ENCODE measurements at places on chromosomes 7 and 10.

DNA sequence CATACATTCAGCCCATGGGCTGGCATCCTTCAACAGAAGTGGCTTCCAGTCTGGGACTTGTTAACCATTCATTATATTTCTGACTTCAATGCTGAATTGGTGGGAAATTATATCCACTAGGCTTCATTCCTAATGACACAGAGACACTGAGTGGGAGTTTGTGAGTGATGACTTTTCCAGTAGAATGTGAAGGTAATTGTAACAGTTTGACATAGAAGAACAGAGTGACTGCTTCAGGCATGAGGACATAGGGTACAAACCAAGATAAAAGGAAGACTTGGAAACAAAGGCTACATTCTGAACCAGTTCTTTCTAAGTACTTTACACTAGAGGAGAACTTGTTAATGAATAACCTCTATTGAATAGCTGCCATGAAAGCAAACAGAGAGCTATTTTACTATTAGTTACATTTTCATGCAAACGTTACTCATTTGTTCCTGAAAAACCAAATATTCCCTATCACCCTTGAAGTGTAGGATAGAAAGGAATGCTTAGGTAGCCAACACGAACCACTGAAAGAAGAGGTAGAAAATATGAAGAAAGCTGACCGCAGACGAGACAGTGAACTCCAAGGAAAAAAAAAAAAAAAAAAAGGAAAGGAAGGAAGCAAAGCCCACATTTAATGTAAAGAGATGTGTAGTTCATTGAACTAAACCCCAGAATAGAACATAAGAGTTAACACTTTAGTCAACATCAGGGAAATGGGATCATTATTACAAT is 237.0 kb upstream of the SEMA3C start:
- no peak for DNase-seq

DNA sequence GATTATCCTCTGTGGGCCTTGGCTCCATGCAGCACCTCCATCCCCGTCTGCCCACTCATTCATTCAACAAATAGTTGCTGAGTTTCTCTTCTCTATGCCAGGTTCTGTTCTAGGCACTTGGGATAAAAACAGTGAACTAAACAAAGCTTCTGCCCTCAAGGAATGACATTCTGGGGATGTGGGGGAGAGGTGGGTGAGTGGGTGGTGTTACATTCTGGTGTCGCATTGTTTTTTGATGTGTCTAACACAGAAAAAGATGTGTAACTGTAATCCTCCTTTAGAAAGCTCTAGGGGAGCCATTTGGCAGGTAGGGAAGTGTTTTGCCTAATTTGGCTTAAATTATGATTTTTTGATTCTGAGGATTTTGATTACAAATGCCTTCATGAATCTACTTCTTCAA is 21.4 kb downstream of the AUTS2 start:
- no peak for DNase-seq

- peak; percentile 44 for DNase-seq
These were observed 26.5 kb upstream of the RBM20 start for GRCh38 chr10:110617425-110618229.

- DNase-seq, result no peak
These were observed 25.2 kb downstream of the ASZ1 start for GRCh38 chr7:117402109-117402508.

DNA sequence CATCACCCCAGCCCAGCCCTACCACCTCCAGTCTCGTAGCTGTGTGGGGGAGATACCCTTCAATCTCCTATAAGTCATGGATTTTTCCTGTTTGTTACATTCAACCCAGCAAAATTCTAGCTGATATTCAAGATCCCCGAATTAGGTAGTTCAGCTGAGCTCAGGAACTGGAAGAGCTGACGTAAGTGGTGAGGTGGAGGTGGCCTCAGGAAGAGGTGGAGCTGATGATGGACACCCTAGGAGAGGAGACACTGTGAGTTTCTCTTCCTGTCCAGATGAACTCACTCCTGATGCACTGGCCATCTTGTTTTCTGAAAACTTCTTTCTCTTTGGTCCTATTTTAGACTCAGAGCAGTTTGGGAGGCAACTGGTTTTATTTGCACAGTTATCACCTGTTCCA is 90.5 kb upstream of the PITRM1 start:
- DNase-seq, result no peak

DNA sequence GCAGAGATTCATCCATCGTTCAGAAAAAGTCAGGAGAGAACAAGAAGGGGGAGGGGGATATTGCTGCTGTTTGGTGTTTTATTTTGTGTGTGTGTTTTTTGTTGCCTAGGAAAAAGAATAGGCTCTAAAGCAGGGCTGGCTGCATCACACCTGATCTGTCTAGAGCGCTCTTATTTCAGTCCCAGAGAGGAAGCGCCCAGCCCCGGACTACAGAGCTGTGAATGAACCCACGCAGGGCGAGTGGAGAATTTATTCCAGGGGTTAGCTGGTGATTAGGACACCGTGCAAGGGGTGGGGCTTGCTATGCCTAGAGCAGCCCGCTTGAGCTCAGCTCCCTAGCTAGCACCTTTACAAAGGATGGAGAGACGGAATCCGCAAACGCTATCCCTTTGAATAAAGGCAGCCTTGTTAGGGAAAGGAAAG is 621 bp upstream of the FAM13C start:
- DNase-seq, result no peak

DNA sequence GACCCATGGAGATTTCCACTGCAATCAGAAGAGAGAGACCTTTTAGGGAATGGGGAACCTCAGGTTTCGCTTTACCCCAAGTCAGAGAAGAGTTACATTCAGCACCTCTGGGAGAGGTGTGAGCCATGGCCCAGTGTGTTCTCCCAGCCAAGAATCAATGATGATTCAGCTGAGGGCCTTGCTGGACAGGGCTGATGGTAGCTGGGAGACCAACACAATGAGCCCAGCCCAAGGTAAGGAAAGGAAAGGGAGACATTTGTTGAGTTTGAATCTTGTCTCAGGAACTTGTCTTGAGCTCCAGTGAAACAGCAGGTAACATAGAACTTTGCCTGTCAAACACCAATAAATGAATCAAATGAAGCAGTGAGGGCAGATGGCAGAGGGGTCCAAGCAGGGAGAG is 14.0 kb upstream of the PPIA start:
- DNase-seq, result no peak

- no peak for DNase-seq
These were observed 34.0 kb downstream of the TMEM120A start for GRCh38 chr7:75960372-75960771.

DNA sequence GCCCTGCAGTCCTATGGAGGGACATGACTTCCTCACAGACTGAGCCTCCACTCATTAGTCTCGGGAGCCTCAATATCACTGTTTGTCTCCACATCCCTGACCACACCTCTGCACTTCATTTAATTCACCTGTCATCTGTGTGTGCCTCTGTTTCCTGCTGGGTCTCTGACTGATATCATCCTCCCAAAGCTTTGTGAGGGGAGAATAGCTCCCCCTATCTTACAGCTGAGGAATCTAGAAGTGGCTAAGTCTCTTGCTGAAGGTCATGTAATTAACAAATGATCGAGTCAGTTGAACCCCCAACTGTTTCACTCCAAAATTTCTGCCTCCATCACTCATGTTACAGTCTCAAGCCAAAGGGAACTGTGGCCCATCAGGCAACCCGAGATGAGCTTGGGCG is 5.5 kb upstream of the CPXM2 start:
- no peak for DNase-seq

DNA sequence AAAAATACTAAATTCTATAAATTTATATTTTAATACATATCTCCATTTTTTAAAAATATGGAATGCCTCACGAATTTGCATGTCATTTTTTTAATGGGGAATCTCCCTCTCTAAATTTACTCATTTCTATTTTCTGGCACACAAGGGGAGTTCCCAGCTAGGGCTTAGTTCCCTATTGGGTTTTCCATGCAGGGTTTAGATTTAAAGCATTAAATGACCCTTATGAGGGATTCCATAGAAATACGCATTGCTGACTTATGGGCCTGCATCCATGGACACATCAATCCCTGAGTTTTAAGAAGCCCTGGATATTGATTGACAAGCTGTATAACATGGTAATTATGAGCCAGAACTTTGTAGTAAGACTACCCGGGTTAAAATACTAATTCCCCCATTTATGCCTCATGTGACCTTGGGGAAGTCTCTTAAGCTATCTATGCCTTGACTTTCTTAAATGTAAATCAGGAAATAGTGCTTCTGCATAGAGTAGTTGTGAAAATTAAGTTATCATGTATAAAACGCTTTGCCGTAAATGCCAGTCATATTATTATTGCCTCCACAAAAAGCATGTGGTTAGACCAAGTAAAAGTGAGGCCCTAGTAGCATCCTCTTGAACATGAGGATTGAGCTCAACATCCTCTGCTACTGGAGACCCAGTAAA is 78.8 kb upstream of the ANKRD1 start:
- DNase-seq, result no peak

GRCh38 chr7:134458806-134459698 is at the start of gene AKR1B1:
Gene AKR1B1, minus strand, starts transcription at chr7:134459100. Its CDS starts 38 bp downstream, at chr7:134459062.
- DNase-seq, result peak; percentile 62

DNA sequence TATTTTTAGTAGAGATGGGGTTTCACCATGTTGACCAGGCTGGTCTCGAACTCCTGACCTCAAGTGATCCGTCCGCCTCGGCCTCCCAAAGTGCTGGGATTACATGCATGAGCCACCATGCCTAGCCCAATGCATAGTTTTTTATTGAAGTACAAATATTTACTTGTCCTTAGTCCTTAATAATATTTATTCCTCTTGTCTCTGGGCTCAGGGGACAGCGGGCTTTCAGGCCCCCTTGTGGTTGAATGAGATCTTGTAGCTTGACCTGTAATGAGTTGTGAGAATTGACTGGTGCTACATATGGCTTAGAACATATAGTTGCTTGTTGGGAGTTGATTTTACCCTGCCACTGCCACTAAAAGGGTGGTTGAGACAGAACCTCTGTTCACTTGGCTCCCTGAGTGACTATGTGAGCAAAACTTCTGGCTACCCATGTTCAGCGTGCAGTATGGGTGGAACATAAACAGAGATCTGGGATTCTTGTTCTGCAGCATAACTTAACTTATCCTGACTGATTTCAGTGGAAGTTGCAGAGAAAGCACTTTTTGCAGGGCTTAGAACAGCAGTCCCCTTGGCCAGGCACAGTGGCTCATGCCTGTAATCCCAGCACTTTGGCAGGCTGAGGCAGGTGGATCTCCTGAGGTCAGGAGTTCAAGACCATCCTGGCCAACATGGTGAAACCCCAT is 14.9 kb downstream of the CCL26 start:
- DNase-seq, result no peak

All from skeletal muscle cell (primary cell).